Fibroblast of skin of back (primary cell): ENCODE measurements at places on chromosomes 7 and 10.

GRCh38 chr7:88347517-88347916, 40.8 kb upstream of the STEAP4 start:
- no peak for DNase-seq

- no peak for DNase-seq
Measured at GRCh38 chr7:156419782-156420181, 220.8 kb upstream of the RNF32 start.

DNA sequence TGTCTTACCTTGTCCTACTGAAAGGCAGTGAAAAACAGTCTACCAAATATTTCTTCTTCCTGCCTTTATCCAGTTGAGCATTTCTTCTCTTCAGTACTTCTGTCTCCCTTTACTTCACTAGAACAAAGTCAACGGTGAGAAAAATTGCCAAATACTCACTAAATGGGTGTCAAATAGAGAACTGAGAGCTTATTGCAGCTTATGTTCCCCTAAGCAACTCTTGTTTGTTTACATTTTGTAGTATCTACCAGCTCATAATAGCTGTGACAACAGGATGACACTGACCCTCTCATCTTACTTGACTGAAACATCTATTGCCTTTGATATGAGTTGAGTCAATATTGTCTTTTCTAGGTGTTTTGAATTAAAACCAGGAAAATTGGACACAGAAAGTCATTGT, 327.9 kb upstream of the SORCS1 start:
- no peak for DNase-seq

- peak; percentile 71 for DNase-seq
Measured at GRCh38 chr7:1473864-1474512, 14.7 kb upstream of the MICALL2 start.

DNA sequence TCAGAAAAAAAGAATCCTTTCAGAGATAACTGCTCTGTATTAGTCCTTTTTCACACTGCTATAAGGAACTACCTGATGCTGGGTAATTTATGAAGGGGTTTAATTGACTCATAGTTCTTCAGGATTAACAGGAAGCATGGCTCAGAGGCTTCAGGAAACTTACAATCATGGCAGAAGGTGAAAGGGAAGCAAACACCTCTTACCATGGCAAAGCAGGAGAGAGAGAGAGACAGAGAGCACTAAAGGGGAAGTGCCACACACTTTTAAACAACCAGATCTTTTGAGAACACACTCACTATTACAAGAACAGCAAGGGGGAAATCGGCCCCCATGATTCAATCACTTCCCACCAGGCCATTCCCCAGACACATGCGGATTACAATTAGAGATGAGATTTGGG, 114.2 kb downstream of the TES start:
- no peak for DNase-seq

- no peak for DNase-seq
Measured at GRCh38 chr7:122790132-122790531, 87.4 kb upstream of the RNF148 start.

DNA sequence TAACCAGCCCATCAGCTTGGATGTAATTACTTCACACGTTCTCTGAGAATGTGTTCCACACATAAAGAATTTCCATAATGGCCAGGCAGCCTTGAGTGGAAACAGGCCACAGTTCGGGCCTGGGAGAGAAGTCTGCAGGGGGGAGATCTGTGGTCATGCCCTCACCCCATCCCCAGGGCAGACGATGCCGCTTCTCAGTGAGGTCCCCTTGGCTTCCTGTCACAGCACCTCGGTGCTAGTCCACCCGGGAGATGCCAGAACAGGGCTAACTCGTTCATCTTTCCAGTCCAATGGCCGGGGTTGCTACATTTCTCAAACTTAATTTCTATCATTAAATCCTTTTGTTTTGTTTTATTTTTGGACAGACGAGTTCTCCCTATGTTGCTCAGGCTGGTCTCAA, 624.1 kb downstream of the PTPRN2 start:
- DNase-seq = no peak

DNA sequence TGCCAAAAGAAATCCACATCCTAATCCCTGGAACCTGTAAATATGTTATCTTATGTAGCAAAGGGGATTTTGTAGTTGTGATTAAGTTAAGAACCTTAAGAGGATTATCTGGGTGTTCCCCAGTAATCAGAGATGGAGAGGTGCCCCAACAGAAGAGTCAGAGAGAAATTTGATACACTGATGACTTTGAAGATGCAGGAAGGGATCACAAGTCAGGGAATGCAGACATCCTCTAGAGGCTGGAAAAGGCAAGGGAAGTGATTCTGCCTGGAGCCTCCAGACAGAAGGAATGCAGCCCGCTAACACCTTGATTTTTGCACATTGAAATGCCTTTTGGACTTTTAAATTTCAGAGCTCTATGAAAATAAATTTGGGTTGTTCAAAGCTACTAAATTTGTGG, 531.7 kb downstream of the DNAJB9 start:
- no peak for DNase-seq
